Foreskin fibroblast (primary cell): ENCODE measurements at places on chromosomes 1 and 21.
A peak's percentile ranks its signal among the peaks of the same experiment; 100 is the strongest.

GRCh38 chr21:44783020-44783696 is 18.5 kb downstream of the UBE2G2 start:
- DNase-seq, result no peak

DNA sequence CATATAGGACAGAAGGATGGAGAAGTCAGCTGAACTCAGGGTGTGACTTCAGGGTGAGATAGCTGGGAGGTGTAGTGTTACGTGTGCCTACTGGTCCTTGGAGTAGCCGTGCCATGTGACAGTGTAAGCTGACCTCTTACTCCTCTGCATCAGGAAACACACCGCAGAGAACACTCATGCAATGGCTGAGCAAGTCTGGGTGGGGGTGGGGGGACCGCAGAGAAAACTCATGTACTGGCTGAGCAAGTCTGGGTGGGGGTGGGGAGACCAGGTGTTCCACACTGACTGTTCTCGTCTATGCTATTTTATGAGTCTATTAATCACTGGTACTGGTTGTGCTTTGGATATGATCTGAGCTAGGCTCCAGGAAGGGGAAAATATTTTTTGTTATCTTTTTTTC is 233.1 kb downstream of the PAPPA2 start:
- DNase-seq, result no peak

GRCh38 chr1:16167331-16168143 is 11.7 kb upstream of the EPHA2 start:
- no peak for DNase-seq

- peak; percentile 8 for DNase-seq
These were observed 8.1 kb downstream of the FOXD3 start for GRCh38 chr1:63330331-63330916.

DNA sequence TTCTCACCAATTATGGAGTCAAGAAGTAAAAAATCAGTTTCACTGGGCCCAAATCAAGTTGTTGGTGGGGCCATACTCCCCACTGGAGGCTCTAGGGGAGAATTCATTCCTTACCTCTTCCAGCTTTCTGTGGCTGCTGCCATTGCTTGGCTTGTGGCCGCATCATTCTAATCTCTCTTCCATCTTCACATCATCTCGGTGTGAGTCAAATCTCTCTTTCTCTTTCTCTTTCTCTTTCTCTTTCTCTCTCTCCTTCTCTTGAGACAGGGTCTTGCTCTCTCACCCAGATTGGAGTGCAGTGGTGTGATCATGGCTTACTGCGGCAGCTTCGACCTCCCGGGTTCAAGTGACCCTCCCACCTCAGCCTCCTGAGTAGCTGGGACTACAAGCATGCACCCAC is 28.1 kb downstream of the FAM89A start:
- DNase-seq, result no peak

DNA sequence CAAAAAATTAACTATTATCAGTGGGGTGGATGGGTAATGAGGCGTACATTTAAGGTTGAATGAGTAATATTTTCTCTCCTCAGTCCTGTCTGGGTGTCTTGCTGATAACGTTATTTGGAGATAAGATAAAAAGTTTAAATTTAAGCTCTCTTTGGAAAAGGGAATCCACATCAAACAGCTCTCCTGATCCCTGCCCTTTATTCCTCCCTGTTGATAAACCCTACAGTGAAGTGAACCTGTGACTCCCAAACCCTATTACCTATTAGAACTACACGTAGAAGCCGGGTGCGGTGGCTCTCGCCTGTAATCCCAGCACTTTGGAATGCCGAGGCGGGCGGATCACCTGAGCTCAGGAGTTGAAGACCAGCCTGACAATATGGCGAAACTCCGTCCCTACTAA is 9.9 kb upstream of the GPR161 start:
- DNase-seq, result no peak

GRCh38 chr1:53521924-53522552 is 62.8 kb downstream of the DMRTB1 start:
- DNase-seq, result no peak

GRCh38 chr1:225201447-225201846 is 226.4 kb downstream of the LBR start:
- no peak for DNase-seq

- no peak for DNase-seq
These were observed 26.9 kb downstream of the DISP3 start for GRCh38 chr1:11505591-11506538.

- no peak for DNase-seq
These were observed 11.2 kb upstream of the RCOR3 start for GRCh38 chr1:211247921-211248320.

DNA sequence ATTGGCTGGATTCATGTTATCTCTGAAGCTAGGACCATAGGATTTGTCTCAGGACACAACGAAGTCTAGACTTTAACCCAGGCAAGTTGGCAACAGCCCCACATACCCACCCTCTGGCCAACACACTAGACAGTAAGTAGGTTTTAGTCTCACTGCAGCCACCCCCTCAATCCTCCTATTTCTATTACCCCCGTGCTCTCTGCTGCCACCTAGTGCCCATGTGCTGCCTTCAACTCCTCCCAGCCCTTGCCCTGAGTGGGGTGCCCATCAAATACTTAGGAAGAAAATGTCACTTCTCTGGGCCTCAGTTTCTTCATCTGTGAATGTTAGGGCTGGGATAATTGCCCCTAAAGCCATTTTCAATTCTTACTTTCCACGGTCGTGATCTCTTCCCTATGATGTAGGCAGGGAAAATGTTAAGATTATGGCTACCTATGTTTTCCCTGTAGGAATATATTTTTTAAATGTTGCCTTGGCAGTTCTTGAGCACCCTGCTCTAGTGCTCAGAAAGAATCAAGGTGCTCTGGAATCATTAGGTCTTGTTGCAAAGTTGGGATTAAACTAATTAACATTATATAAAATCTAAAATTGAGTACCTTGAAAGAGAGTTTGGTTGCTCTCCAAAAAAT is 213.0 kb downstream of the LMX1A start:
- no peak for DNase-seq

DNA sequence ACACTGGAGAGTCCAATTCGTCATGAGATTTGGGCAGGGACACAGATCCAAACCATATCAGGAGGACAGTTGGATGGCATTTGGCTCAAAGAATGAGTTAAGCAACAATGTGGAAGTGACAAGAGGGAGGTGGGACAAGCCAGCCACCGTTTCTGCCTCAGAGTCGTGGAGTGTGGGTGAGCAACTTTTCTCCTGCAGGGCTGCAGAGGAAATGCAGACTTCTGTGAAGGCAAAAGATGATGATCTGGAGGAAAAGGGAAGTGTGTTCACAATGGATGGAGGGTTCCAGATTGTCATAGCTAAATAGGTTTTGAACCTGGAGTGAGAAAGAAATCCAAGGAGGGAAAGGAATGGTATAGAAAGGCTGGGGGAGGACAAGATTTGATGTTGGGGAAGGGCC is 16.4 kb upstream of the KANK4 start:
- DNase-seq, result no peak

DNA sequence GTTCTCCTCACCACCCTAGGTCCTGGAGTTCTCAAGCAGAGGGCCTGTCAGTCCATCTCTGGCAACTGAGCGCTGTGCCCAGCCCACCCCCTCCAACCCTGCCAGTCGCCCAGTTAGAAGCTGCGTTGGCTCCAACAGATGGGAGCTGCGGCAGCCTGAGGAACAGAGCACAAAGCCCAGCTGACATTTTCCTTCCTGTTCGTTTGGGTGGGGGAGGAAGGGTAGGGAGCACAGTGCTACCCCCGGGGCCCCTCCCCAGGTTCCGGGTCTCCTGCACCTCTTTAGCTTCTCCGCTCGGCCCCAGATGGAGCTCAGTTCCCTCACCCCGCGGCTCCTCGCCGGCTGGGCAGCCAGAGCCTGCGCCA is 1.4 kb downstream of the LRRN2 start:
- no peak for DNase-seq

- no peak for DNase-seq
These were observed 87.4 kb downstream of the DMRTB1 start for GRCh38 chr1:53546409-53547155.

GRCh38 chr1:8276932-8277331 is 41.0 kb upstream of the SLC45A1 start:
- DNase-seq, result no peak

DNA sequence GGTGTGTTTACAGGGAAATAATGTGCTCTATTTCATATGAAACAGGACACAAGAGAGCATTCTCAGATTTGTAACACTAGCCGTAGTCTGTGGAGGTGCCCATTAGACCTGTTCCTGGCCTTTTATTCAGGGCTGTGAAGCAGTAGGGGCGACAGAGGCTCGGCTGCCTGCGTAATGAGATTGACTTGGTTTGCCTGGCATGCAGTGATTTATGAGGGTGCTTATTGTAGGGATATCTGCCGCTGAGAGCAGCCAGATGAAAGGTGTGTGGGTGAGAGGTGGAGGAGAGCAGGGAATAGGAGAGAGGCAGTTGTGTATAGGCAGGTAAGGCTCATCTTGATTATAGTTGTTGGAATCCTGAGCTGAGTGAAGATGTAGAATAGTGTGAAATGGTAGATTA is 51.3 kb downstream of the DNAJC6 start:
- DNase-seq, result no peak

GRCh38 chr21:18460979-18461378 is 57.4 kb upstream of the TMPRSS15 start:
- DNase-seq, result no peak

DNA sequence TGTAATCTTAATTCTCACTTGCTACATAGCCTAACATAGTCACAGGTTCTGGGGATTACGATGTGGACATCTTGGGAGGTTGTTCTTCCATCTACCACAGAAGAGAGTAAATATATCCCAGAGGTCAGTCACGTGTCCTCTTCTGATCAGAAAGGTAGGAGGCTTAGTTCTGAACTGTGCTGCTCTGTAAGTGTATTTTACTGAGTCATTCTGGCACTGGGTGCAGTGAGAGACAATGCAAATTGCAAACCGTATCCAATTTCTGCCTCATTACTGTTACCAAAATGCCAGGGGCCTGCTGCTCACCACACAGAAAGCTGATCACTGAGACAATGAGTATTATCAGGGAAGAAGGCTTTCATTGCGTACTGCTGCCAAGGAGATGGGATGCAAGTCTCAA is 104.0 kb downstream of the GABPA start:
- DNase-seq, result no peak

GRCh38 chr1:17684810-17685209 is 70.3 kb upstream of the ACTL8 start:
- DNase-seq, result no peak

DNA sequence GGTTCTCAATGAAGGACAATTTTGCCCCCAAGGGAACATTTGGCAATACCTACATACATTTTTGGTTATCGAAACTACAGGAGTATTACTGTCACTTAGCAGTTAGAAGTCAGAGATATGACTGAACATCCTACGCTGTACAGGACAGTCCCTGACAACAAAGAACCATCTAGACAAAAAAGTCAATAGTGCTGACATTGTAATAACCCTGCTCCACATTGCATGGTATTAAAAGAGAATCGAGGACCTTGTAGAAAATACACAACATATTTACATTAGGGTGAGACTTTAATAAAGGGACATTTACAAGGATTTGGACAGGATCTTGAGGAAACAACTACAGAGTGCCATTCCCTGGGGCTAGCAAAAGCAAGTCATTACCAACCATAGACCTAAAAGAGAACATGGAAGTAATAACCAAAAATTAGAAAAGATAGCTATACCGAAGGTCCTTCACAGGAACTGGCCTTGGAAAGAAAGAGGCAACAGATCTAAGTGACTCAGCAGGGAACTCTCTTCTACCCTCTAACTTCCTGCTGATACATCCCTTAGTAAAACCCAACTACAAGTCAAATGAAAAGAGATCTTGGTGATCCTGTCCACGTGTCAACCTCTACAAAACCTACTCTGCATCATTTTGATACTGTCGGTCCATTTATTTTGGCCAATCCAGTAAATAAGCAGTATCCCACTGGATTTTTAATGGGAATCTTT is 40.2 kb downstream of the ANGPTL3 start:
- no peak for DNase-seq

- DNase-seq, result peak; percentile 4
These were observed at the start of gene CCDC185 for GRCh38 chr1:223393275-223394214. TSS of gene CCDC185 (plus strand) at chr1:223393415. CDS start at chr1:223393476, 61 bp downstream.

DNA sequence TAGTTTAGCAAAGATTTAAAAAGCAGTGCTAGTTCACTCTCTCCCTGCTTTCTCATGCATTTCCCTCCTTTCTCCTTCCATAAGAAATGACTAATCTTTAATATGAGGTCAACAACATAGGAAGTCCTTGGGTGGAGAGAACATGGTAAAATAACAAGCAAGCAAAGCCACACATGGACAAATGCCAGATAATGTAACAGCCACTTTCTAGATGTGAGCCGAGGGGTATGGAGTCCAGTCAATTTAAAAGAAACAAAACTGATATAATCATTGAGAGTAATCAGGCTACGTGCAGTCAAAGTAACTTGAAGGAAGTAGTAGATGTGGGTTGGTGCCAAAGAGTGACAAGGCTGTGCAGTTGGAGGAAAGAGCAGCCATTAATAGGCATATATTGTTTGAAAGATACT is 69.6 kb downstream of the DUSP10 start:
- peak; percentile 79 for DNase-seq

GRCh38 chr1:156475568-156476500 is 24.7 kb downstream of the MEF2D start:
- peak; percentile 87 for DNase-seq

DNA sequence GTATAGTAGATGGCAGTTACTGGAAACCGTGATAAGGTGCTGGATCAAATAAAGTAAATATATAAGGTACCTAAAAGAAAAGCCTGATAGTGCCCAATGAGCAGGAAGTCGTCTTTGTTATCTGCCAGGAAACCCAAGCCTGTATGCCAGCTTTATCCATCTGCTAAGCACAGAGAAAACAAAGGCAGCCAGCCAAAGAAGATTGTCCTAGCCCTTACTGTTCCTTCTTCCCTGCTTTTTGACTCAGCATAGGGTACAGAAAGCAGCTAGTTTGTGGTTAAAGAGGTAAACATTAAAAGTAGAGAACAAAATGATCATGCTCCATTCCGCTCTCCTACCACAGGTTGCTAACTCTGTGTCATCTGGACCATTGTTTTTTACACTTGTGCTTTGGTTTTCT is 10.1 kb downstream of the KRTAP22-2 start:
- DNase-seq, result no peak

DNA sequence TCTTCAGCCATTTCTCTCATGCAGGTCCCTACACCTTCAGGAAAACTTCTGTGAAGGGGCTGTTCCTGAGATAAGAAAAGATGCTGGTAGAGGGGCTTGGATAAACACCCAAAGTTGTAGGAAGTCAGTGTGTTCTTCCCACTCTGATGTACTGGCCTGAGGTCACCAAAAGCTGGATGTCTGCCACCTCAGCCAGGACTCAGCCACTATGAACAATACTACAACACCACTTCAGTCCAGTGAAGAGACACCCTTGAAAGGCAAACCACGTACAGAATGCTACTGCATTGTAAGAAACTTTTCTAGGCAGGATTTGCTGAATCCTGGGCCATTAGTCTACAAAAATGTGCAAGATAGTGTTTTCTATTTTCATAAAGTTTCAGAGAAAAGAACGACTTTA is 2.4 kb downstream of the PTPN14 start:
- peak; percentile 78 for DNase-seq

GRCh38 chr1:53367503-53368313 is 39.8 kb upstream of the LRP8 start:
- no peak for DNase-seq

- peak; percentile 79 for DNase-seq
These were observed at the start of gene ADGRL4 for GRCh38 chr1:79006564-79006963. TSS of gene ADGRL4 (minus strand) at chr1:79006730. CDS start at chr1:79006654, 76 bp downstream.
